ENCODE measurements at places on chromosomes 1 and 21. TPM values are rescaled to one million over a fixed set of nuclear protein-coding genes. Genes with fewer than 3 reads are reported as not detected.

OR2M3 gene
- total RNA-seq = not detected

GREM2 gene
- total RNA-seq = not detected

MAP3K21 gene
- 0.90 TPM for total RNA-seq

HMGB4 gene
- not detected for total RNA-seq

LRRC3 gene
- total RNA-seq = 1.8 TPM

FAM177B gene
- not detected for total RNA-seq

HRNR gene
- total RNA-seq = not detected

CFAP107 gene
- not detected for total RNA-seq

RPAP2 gene
- total RNA-seq = 2.3 TPM

ANKRD34A gene
- total RNA-seq = under 0.01 TPM

TEDDM1 gene
- not detected for total RNA-seq

MPL gene
- total RNA-seq = 0.13 TPM

IKBKE gene
- total RNA-seq = 24.5 TPM

E2F2 gene
- total RNA-seq = 1.9 TPM

LENEP gene
- 0.13 TPM for total RNA-seq

TMEM240 gene
- 1.4 TPM for total RNA-seq

LIN9 gene
- 5.6 TPM for total RNA-seq

SLC1A7 gene
- total RNA-seq = not detected

TP73 gene
- total RNA-seq = under 0.01 TPM

UBL4B gene
- not detected for total RNA-seq

LCE6A gene
- total RNA-seq = not detected

MXRA8 gene
- not detected for total RNA-seq

IL19 gene
- not detected for total RNA-seq

SELP gene
- total RNA-seq = 0.13 TPM

SCAMP3 gene
- 46.4 TPM for total RNA-seq

SMYD3 gene
- total RNA-seq = 17.8 TPM

LRRN2 gene
- 0.38 TPM for total RNA-seq

RCSD1 gene
- total RNA-seq = 21.4 TPM

GJA4 gene
- total RNA-seq = 70.5 TPM

TINAGL1 gene
- 273 TPM for total RNA-seq

DNAJB4 gene
- total RNA-seq = 191 TPM

KCNJ6 gene
- not detected for total RNA-seq

SYNC gene
- 14.7 TPM for total RNA-seq

MPZL1 gene
- 99.5 TPM for total RNA-seq

TMEM52 gene
- total RNA-seq = 0.13 TPM

HAO2 gene
- total RNA-seq = under 0.01 TPM

FTCD gene
- total RNA-seq = 0.13 TPM

RGS4 gene
- total RNA-seq = 8.5 TPM

LHX8 gene
- not detected for total RNA-seq

TMPRSS3 gene
- under 0.01 TPM for total RNA-seq

GPR3 gene
- 0.51 TPM for total RNA-seq

AIRE gene
- total RNA-seq = not detected

FCRL6 gene
- total RNA-seq = not detected

RXFP4 gene
- not detected for total RNA-seq

C1QC gene
- not detected for total RNA-seq

BATF3 gene
- total RNA-seq = 1.4 TPM

HSD17B7 gene
- total RNA-seq = 35.4 TPM

IL10RB gene
- 46.7 TPM for total RNA-seq

CTSE gene
- not detected for total RNA-seq

CELF3 gene
- total RNA-seq = not detected

GBP7 gene
- not detected for total RNA-seq

PM20D1 gene
- total RNA-seq = 0.25 TPM

VHLL gene
- 0.13 TPM for total RNA-seq
